NCI-H1092 treated with DMSO at 0.1 percent for 48 hours (cell line): ENCODE measurements at places on chromosomes 5 and 9.

DNA sequence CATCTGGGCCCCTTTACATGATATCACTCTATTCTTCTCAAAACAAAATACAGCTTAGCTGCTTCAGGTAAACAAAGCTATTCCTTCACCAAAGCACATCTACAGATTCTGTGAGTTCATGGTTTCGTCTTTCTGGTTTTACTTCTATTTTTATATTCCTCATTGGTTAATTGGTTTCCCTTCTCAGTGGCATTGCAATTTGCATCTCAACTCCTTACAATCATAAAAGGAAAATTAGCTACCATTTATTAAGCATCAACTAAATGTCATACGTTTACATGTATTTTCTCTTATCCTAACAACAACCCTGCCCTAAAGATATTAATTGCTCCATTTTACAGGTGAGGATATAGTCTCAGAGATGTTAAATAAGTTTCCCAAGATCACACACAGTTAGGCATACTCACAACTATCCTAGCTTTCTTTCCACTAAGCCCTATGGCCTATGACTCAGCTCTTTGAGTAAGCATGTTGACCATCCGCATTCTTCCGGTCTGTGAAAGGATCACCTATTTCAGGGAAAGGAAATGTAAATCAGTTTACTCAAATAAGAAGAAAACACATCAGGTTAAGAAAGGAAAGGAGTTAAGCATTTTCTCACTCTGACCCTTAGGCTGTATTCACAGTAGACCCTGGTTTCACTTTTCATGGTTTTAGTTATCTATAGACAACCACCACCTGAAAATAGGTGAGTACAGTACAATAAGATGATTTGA is 146.1 kb downstream of the CAAP1 start:
- no peak for DNase-seq

DNA sequence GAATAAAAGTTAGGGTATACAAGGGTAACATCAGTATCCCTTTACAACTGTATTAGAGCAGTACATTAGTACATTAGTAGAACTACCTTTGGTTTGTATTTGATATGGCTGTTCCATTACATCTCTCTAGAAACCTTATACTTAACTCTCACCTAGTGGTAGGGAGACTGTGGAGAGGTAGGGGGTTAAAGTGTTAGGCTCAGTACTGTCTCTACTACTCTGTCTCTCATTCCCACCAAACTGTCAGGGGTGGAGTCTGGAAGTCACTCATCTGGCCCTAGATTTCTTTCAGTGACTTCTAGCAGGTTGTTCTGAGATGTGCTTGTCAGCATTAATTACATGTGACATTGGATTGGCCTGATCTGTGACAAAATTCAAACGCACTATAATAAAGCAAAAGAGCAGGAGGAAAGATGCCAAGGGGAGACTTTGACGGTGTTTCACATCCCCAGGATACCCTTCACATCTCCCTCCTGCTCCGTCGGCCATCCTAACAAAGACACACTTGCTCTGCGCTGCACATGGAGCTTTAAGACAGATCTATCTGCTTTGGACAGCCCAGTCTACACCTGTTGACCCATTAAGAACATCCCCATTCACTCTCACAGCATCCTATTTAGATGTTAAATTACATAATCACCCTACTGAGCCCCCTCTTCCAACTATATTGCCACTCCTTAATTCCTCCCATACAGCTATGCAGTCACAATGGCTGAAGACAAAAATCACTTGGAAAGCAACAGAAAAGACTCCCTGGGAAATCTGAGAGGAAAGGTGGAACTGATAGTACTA is 1043.0 kb upstream of the DMAC1 start:
- DNase-seq = no peak

GRCh38 chr9:4515958-4516375 is 25.7 kb downstream of the SLC1A1 start:
- DNase-seq = no peak

GRCh38 chr9:20256284-20256948 is 365.9 kb downstream of the MLLT3 start:
- DNase-seq = no peak

DNA sequence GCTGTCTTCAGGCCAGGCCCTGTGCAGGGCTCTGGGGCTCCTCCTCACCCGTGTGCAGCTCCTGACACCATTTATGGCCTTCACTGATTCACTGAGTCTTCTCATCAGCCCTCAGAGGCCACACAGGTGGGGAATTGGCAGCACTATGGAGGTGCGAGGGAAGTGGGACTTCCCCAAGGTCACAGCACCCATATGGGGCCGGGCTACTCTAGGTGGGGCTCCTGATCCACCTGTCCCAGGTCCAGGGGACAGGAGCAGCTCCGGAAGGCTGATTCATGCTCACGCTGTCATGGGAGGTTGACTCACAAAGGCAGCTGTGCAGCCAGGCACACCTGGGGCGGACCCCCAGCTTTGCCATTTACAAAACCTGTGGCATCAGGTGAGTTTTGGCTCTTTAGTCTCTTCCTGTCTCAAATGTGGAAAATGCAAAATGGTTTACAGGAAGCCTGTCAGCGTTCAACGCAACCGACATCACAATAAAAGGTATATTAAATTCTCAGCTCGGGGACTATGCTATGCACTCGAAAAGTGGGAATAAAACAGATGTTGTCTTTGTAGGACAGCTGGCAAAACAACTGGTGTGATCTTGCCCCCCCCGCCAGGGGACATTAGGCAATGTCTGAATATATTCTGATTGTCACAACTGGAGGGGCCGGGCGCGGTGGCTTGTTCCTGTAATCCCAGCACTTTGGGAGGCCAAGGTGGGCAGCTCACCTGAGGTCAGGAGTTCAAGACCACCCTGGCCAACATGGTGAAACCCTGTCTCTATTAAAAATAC is 15.0 kb downstream of the NAIF1 start:
- no peak for DNase-seq
